ENCODE measurements at places on chromosomes 11 and 22.

GRCh38 chr11:131288521-131289091 lies 81.8 kb upstream of the NTM start:
- no peak for DNase-seq

DNA sequence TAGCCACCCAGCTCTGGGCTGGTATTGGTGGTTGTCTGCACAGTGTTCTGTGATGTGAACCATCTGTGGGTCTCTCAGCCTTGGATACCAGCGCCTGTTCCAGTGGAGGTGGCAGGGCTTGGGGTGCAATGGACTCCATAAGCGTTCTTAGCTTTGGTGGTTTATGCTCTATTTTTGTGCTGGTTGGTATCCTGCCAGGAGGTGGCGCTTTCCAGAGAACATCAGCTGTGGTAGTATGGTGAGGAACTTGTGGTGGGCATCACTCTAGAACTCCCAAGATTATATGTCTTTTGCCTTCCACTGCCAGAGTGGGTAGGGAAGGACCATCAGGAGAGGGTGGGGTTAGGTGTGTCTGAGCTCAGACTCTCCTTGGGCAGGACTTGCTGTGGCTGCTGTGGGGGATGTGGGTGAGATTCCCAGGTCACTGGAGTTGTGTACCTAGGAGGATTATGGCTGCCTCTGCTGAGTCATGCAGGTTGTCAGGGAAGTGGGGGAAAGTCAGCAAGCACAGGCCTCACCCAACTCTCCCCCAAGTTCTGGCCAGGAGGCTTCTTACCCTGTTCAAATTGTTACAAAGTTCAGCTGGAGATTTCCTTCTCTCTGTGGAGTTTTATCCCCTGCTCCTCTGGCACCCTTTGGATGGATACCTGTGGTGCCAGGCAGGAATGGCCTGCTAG lies 47.2 kb downstream of the MRGPRX2 start:
- DNase-seq, result no peak

DNA sequence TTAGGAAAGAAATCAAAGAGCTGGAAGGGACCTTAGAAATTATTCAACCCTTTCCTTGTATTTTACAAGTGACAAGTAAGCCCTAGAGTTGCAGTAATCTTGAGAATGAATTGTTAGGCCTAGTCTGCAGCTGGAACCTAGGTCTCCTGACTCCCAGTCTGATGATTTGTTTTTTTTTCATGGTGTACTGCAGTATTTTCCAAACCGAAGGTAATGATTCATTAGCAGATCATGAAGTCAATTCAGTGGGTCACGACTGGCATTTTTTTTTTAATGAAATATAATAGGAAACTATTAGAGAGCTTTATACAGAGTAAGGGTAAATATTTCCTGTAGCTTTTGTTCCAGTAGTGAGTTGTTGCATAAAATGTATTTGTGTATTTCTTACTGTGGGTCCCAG lies 42.8 kb downstream of the EXT2 start:
- DNase-seq, result no peak

DNA sequence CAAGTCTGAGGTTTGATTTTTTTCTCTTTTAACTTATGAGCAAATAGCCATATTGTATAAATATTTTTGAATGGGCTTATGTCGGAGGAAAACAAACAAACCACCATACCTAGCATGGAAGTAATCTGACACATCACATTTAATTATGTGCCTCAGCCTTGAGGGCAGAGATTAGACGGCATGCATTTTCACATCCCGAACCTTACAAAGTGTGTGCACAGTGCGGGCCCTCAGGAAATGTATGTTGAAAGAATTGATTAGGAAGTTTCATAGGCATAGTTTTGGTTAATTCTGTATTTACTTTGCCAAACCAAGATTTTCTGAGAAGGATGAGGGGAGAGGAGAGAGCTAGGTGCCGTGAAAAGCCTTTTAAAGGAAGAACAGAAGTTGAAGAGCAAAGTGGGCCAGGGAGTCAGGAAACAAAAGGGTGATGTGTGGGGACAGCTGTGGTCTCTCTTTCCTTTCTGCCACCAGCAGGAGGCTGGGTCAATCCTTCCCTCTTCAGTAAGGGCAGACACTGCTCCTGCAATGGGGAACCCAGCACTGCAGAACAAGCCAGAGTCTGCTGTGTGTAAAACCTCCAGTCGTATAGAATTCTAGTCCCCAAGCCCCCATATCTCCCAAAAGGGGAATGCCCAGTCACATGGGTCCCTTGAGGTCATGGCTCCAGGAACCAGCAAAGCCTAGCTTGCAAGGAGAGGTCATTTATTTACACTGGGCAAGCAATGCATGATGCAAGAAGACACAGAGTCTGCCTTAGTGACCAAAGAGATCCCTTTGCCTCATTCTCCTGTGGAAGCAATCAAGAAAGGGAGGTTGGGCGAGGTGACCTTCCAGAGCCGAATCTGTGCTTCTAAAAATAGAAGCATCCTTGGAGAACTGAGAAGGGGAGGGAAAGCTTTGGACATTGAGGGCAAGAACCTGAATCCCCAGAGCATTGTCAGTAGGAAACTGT lies 71.1 kb upstream of the OLFML1 start:
- no peak for DNase-seq

DNA sequence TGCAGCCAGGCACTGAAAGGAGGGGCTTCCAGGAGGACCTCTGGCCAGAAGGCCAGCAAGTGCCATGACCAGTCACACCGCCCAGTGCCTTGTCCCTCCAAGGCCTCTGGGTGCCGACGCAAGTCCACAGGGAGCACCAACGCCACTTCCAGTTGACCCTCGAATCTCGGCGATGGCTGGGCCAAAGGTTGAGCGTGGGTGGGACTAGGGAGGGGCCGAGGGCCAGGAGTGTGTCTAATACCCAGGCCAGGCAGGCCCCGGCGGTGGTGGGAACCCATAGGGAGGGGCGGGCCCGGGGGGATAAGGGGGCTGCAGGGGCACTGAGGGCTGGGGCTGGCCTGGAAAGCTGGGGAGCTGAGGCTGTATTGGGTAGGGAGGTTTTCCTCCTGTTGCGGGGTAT lies 29.3 kb downstream of the CD5 start:
- no peak for DNase-seq

GRCh38 chr22:19607192-19608002 lies 83.2 kb upstream of the CLDN5 start:
- no peak for DNase-seq

GRCh38 chr11:101126551-101127196 lies 2.9 kb downstream of the PGR start:
- no peak for DNase-seq

DNA sequence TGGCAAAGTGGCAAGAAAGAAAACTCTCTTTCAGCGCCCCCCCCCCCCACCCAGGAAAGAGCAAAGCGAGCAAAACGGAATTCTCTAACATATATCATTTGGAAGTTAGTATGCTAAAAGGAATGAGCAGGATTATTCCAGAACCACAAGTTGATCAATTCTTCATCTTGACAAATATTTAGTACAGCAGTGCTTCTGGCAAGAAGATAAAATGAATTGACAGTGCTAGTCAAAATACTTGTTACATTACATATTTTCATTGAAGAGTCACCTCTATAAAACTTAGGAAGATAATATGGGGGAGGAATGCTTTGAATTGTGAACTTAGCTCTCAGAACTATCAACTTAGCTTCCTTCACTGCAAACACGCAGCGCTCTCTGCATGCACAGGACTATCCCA lies 377.4 kb downstream of the DYNC2H1 start:
- no peak for DNase-seq

GRCh38 chr11:22890227-22890626 lies 30.0 kb upstream of the CCDC179 start:
- DNase-seq, result no peak

DNA sequence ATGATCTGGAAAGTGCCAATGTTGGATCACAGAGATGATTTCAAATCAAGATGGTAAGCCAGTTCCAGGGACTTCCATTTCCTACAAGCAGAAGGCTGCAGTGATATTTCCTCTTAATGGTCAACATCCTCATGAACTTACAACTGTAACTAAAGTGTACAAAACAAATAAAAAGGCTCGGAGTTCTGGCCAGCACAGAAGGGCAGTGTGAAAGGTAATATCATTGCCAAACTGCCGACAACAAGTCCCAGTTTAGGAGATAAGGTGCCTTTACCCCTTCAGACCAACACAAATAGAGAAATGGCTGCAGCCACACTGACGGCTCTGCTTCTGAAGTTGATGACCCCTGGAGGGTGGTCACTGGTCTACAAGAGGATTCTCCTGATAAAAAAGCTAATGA lies 91.1 kb downstream of the ETS1 start:
- DNase-seq, result no peak

DNA sequence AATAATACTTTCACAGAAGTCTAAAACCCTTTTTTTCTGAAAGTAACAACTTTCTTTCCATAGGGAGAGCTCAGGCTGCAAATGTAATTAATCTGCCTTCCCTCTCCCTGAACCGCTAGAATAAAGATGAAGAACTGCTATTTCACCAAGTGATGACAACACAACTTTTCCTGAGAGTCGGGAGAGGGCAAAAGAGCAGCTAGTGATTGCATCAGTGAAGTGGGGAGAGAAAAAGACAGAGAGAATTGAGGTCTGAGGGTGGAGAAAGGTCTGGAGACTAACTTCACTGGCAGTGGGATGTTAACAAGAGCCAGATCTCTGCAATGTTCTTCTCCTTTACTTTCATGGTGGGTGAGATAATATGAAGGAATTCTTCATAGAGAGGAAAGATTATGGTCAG lies 10.9 kb upstream of the MPEG1 start:
- DNase-seq, result no peak

- no peak for DNase-seq
Measured at GRCh38 chr11:35131886-35132285, 7.1 kb upstream of the CD44 start.

DNA sequence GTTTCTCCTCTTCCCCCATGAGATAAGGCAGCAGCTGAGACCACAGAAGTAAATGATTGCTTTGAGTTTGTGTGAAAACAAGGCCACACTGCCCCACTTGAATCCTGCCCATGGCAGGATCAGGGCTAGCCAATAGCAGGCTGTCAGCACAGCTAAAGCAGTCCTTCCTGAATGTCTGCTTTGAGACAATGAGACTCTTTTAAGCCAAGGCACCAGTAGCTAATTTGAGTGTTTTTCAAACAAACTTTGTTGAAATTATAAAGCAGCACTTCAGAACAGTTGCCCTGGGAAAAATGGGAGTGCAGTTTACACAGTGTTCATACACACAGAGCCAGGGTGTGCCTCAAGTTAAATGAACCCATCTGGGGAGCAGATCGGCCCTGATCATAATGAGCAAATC lies 103.5 kb upstream of the OR5AK2 start:
- no peak for DNase-seq
